ENCODE measurements at places on chromosomes 11 and 22. TPM values are rescaled to one million over a fixed set of nuclear protein-coding genes. Genes with fewer than 3 reads are reported as not detected.
A peak's percentile ranks its signal among the peaks of the same experiment; 100 is the strongest.

Gene CATSPERZ
- 0.29 TPM for total RNA-seq

GRCh38 chr22:44707752-44708151 lies 5.7 kb downstream of the PRR5 start:
- DNase-seq = no peak
- H3K27ac ChIP-seq = no peak overlapping the region
- H3K36me3 ChIP-seq = no peaks in the 10 kb centered on the region
- no peak overlapping the region for H3K4me3 ChIP-seq

- H3K27ac ChIP-seq = no peak overlapping the region
- H3K4me1 ChIP-seq = no peaks in the 10 kb centered on the region
- DNase-seq = no peak
- H3K36me3 ChIP-seq = no peaks in the 10 kb centered on the region
Measured at GRCh38 chr11:112977755-112978154, 16.5 kb downstream of the NCAM1 start.

GRCh38 chr22:41939981-41940831 lies 6.7 kb downstream of the CENPM start:
- H3K4me3 ChIP-seq = no peak overlapping the region
- DNase-seq = peak; percentile 98
- H3K27me3 ChIP-seq = no peaks in the 10 kb centered on the region

Gene SCGB2A2
- total RNA-seq = not detected

DNA sequence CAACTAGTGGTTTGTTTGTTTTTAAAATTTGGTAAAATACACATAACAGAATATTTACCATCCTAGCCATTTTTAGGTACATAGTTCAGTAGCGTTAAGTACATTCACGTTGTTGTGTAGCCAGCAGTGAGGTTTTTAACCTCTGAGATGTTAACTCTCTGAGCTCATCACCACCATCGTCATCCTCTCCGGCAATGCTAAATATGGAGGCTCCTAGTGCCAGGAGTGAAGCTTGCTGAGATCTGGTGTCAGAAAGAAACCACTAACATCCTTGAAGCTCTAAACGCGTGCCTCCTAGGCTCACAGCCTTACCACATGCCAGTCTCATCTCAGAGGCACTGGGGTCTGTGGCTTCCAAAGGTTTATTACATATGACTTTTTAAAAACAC lies 330.2 kb upstream of the B3GAT1 start:
- no peak for DNase-seq
- no peaks in the 10 kb centered on the region for H3K36me3 ChIP-seq
- H3K27me3 ChIP-seq = no peaks in the 10 kb centered on the region
- H3K4me1 ChIP-seq = no peaks in the 10 kb centered on the region
- H3K4me3 ChIP-seq = no peak overlapping the region
- H3K27ac ChIP-seq = no peak overlapping the region

DNA sequence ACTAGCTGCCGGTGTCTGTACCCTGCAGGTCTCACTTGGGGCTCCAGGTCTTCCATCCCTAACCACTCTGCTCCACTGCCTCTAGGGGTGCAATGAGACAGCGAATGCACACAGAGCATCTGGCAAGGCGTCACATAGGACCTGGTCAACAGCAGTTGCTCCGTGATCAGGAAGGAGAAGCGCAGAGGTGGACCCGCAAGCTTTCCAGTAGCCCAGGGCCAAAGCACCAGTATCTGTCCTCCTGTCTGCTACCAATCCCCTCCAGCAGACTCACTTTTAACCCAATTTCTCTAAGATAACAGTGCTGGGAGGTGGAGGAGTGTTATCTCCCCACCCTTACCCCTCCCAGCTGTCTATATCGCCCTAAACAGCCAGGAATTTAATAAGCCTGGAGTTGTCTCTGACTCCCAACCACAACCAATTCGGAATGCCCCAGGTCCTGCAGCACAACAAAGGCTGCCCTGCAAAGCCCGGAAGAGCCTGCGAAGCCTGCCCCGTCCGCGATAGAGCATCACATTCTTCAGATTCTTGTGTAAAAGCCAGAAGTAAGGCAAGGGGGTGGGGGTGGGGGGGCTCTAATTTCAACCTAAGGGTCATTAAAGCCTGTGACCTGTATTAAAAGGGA lies 19.3 kb downstream of the MYH9 start:
- no peaks in the 10 kb centered on the region for H3K27me3 ChIP-seq
- no peak overlapping the region for H3K4me3 ChIP-seq
- peaks cover 15% of the 10 kb centered on the region for H3K36me3 ChIP-seq
- H3K4me1 ChIP-seq = peaks cover 75% of the 10 kb centered on the region
- no peak for DNase-seq

Gene TPST2
- total RNA-seq = 32.2 TPM

Gene CERK
- 42.0 TPM for total RNA-seq

Gene TMEM225
- total RNA-seq = not detected

DNA sequence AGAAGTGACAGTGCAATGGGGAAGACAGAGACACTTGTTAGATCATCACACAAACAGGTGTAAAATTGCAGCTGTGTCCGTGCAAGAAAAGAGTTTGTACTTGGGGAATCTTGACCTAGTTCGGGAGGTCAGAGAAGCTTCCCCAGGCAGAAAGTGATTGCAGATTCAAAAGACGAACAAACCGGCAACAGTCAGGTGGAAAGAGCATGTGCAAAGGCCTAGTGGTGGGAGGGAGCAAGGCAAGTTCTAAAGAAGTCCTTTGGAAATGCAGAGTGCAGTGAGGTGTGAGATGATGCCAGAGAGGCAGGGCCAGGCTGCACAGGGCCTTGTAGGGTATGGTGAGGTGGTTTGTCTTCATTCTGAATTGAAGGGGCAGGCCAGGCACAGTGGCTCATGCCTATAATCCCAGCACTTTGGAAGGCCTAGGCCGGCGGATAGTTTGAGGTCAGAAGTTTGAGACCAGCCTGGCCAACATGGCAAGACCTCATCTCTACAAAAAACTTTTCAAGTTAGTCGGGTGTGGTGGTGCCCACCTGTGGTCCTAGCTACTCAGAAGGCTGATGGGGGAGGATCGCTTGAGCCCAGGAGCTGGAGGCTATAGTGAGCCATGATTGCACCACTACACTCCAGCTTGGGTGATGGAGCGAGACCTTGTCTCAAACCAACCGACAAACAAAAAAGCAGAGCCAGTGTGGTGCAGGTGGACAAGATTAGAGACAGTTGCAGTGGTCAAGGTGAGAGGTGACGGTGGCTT lies 1.9 kb upstream of the ESS2 start:
- no peaks in the 10 kb centered on the region for H3K36me3 ChIP-seq
- no peak for DNase-seq
- no peak overlapping the region for H3K27ac ChIP-seq
- H3K27me3 ChIP-seq = peaks cover 15% of the 10 kb centered on the region

DNA sequence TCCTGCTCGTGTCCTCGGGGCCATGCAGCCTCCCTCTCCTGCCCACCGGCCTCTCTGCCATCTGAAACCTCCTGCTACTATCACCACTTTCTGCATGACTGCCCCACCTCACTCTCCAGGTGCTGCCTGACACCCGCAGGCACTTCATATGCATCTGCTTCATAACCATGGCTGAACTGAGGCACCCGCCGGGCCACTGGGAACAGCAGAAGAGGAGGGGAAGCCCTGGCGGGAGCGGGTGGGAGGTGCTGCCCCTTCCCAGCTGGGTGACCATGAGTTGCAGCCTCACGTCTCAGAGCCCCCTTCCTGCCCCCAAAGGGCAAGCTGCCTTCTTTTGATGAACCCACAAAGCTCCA lies 21.7 kb upstream of the PICK1 start:
- peaks cover 7% of the 10 kb centered on the region for H3K4me1 ChIP-seq
- no peak for DNase-seq
- H3K27me3 ChIP-seq = no peaks in the 10 kb centered on the region
- no peaks in the 10 kb centered on the region for H3K36me3 ChIP-seq

DNA sequence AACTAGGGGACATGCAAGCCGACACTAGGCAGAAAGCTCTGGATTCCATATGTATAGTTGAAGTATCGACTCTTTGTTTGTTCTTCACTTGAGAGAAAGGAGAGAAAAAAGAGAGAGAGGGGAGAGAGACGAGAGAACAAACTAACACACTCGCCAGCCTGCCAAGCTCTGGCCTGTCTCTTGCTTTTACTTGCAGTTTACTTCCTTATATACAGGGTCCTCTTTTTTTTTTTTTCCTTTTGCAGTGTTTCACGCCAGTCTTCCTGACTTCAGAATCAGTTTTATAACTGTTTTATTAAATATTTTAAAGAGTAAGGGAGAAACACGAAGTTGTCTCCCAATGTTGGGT lies 19.9 kb downstream of the TEAD1 start:
- no peak overlapping the region for H3K4me3 ChIP-seq
- no peaks in the 10 kb centered on the region for H3K36me3 ChIP-seq
- no peak overlapping the region for H3K27ac ChIP-seq
- H3K4me1 ChIP-seq = no peaks in the 10 kb centered on the region

Gene PDGFB
- 1.1 TPM for total RNA-seq

DNA sequence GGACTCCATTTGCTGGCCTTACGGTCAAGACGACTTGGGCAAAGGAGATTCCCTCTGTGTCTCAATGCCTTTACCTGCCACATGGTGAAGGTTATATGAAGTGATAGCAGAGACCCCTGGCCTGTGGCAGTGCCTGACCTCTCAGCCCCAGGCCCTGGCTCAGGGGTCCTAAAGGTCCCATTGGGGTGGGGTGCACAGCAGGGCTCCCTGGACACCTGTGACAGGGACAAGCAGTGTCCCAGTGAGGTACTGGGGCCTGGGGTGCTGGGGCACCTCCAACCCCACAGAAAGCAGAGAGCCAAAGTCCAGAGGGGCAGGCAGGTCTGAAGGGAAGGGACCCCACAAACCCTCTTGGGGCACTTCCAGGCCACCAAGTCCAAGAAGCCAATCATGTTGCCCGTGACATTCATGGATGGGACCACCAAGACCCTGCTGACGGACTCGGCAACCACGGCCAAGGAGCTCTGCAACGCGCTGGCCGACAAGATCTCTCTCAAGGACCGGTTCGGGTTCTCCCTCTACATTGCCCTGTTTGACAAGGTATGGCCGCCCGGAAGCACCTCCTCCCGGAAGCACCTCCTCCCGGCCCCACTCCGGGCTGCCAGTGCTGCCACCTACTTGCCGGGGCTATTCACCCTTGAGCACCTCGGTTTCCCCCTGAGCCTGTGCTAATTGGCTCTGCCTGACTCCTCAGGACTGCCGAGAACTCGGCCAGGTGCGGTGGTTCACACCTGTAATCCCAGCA lies 62.5 kb downstream of the MYO7A start:
- no peak for DNase-seq
- H3K4me3 ChIP-seq = no peak overlapping the region
- no peaks in the 10 kb centered on the region for H3K27me3 ChIP-seq
- H3K36me3 ChIP-seq = no peaks in the 10 kb centered on the region

- no peak for DNase-seq
- H3K4me3 ChIP-seq = no peak overlapping the region
- H3K36me3 ChIP-seq = no peaks in the 10 kb centered on the region
- H3K27ac ChIP-seq = no peak overlapping the region
Measured at GRCh38 chr22:49141761-49142160, 685.9 kb downstream of the BRD1 start.

GRCh38 chr22:20589614-20590476 lies 82.4 kb downstream of the MED15 start:
- no peak overlapping the region for H3K4me3 ChIP-seq
- H3K27ac ChIP-seq = no peak overlapping the region
- no peaks in the 10 kb centered on the region for H3K4me1 ChIP-seq
- peaks cover 19% of the 10 kb centered on the region for H3K36me3 ChIP-seq
- H3K27me3 ChIP-seq = no peaks in the 10 kb centered on the region

DNA sequence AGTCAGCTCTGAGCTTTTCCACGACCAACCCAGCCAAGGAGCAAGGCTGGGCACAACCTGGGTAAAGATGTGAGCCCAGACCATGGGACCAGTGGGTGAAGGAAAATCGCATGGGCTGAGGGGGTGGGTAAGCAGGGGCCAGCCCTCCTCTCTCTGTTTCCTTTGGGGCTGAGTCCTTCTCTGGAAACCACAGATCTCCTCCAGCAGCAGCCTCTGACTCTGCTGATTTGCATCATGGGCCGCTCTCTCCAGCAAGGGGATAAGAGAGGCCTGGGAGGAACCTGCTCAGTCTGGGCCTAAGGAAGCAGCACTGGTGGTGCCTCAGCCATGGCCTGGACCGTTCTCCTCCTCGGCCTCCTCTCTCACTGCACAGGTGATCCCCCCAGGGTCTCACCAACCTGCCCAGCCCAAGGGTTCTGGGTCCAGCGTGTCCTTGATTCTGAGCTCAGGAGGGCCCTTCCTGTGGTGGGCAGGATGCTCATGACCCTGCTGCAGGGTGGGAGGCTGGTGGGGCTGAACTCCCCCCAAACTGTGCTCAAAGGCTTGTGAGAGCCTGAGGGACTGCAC lies 67.8 kb downstream of the GGTLC2 start:
- H3K27ac ChIP-seq = no peak overlapping the region
- peaks cover 12% of the 10 kb centered on the region for H3K4me1 ChIP-seq
- H3K27me3 ChIP-seq = no peaks in the 10 kb centered on the region
- no peaks in the 10 kb centered on the region for H3K36me3 ChIP-seq

DNA sequence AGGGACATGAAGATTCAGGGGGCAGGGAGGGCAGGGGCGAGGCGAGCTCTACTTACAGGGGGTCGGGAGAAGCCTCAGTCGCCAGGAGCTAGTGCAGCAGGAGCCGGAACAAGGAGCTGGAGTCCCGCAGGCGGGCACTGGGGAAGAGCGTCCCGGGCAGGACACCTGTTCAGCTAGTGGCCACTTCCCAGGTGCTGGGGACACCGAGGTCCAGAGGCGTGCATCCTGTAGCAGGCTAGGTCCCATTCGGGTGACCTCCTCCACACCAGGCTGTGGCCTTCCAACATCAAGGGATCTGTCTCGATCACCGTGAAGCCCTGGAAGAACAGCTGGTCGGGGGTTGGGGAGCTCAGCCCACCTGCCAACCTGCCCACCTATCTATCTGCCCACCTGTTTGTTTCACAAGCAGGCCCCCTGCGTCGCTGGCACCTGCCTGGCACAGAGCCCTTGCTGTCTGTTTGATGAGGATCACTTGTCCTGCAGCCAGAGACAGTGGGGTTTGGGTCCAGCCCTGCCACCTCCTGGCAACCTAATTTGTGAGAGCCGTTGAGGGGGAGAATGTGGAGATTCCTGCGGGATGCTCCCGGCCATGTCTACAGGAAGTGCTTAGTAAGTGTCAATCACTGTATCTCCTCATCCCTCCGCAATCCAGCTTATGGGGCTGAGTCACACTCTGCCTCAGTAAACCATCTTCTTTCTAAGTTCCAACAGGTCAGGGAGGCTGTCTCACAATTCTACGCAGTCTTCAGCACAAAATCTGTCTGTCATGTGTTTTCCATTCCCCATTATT lies 940.9 kb downstream of the BRD1 start:
- H3K36me3 ChIP-seq = no peaks in the 10 kb centered on the region
- H3K4me3 ChIP-seq = no peak overlapping the region
- H3K4me1 ChIP-seq = no peaks in the 10 kb centered on the region

Gene MYOD1
- total RNA-seq = not detected

- no peaks in the 10 kb centered on the region for H3K4me1 ChIP-seq
- no peak for DNase-seq
- no peak overlapping the region for H3K4me3 ChIP-seq
- no peaks in the 10 kb centered on the region for H3K36me3 ChIP-seq
Measured at GRCh38 chr22:27380855-27381254, 420.7 kb downstream of the MN1 start.

Measured in GM12878 (cell line).